Fibroblast of skin of right quadriceps (primary cell): ENCODE measurements at places on chromosomes 1 and 21.

DNA sequence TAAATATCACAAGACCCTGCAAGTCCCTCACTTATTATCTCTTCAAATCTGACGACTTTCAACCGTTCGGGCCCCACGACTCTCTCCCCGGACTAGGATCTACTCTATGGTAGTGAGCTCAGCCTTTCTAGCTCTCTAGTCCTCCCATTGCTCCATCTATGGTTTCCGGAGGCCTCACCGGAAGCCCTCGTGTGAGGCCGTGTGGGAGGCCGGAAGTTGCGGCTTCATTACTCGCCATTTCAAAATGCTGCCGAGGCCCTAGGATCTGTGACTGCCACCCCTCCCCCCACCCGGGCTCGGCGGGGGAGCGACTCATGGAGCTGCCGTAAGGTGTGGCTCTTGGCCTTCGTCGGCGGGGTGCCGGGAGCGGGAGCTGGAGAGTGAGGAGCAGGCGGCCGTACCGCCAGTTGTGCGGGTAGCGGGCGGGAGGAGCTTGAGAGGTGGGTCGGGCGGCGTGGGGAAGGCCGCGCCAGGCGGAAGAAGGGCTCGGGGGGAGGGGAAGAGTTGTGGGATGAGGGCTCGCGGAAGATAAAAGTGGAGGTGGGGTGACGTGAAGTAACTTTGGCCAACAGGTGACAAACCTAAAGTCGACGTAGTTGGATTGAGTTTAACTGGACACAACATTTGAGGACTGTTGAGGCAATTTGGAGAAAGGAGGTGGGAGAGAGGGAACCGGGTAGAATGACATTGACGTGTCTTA lies at the start of gene MDM4:
Gene MDM4, plus strand, starts transcription at position 227 of the 700 bp plus-strand sequence. CDS start 9,113 bp downstream, outside the sequence.
- peak; percentile 98 for DNase-seq

GRCh38 chr1:51558375-51558924 lies 39.4 kb upstream of the EPS15 start:
- DNase-seq, result peak; percentile 54

GRCh38 chr1:174070614-174071013 lies 48.5 kb upstream of the RC3H1 start:
- DNase-seq, result no peak

GRCh38 chr1:226135709-226136108 lies 50.8 kb downstream of the ACBD3 start:
- no peak for DNase-seq

DNA sequence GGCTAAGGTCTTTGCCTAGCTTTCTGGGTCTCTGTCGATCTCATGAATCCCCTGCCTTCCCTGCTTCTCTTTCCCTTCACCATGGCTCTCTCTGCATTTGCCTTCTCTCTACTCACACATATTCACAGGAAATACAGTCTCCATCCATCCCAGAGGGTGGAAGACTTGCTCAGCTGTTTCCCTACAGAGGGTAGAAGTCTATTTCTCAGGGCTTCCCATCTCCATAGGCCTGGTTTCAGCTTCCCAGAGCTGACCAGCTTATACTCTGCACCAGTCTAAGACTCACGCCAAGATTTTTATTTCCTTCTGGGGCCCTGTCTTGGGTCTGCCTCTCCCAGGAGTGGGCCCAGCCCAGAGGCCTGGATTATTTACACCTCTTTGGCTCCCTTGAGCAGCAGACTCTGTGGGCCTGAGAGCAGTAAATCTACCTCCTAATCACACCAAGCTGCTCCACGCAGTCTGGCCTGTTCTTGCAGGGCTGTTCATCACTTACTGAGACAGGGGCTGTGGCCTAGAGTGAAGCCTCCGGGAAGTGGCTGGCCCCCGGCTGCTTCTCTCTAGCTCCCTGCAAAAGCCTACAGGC lies 102.5 kb downstream of the PLXNA2 start:
- peak; percentile 57 for DNase-seq

- DNase-seq, result no peak
Observed at GRCh38 chr1:232249339-232249738, 380.6 kb downstream of the SIPA1L2 start.

DNA sequence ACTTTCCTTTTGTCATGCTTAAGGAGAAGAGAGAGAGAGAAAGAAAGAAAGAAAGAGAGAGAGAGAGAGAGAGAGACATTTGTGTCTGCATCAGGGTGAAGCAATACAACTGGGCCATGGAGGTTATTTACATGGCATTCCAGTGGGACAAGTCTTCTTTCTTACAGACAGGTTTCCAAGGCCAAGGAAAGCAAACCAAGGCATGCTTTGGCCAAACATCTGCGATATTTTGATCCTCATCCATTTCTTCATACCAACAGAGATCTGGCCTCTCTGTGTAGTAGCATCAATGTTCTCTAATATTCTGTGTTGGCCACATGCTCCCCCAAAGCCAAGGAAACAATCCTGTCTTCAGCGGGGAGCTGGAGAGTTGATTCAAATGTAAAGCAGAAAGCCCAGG lies 292.1 kb downstream of the SETD4 start:
- no peak for DNase-seq

GRCh38 chr1:82499022-82499421 lies 698.3 kb downstream of the ADGRL2 start:
- no peak for DNase-seq

GRCh38 chr1:193325042-193325441 lies 138.6 kb upstream of the B3GALT2 start:
- no peak for DNase-seq

DNA sequence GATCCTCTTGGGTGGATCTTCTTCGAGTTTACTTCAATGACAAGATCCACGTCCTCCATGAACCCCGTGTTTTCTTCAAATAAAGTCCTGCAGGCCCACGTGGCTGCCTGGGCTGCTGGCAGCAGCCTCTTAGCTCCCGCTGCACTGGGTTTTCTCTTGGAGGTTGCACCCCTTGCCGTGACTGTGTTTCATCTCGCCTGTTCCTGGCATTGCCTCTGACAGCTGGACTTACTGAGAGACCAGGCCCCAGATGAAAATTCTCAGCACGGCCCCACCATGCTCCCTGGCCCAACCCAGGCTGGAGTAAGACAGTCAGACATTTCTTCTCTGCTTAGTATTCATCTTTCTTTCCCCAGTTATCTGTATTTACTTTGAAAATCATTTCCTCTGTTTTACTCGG lies 274.8 kb upstream of the RUNX1 start:
- DNase-seq, result no peak

DNA sequence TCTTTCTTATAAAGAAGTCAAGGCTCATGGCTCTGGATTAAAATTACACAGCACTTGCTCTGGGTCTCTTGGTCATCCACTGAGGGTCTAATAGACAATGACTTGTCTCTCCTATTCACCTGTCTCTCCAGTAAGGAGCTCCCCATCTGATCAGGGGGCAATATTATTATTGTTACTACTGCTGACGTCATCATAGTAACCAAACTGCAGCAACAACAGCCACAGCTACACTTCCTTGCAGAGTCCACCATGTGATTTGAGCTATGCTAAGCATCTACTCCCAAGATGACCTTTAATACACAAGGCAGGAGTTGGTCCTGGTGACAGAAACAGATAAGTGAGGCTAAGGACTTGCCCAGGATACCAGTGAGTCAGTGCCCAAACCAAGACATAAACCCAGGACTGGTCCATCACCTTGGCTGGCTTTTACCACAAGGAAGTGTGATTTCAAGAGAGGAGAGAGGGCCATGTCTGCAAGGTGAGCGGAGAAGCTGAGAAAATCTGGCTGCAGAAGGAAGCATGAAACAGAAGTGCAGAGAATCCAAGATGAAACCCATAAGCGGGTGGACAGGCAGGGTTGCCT lies 602.5 kb downstream of the PTPRU start:
- no peak for DNase-seq

DNA sequence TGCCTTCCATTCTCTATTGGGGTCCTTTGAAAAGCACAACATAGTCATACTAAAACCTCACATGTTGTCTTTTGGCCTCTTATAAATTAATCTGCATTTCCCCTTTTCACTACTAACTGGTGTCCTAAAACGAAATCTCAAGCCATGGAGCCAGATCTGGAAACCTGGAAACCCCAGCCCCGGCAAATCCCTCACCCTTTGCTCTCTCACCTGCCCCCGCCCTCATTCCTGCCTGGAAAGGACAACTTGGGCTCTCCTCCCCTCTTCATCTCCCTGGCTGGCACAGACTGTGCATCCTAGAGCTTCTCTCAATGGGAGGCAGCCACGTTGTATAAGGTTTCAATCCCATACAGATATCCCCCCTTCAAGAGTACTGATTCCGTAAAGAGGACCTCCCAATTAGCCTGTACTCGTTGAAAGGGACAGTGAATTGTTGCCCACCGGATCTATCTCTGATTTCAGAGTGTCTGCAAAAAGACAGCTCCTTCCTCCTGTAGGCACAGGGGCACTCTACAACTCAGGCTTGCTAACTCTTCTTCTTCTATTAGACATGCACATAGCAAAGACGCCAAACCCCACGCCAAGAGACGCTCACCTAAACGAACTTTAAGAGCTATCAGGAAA lies 1.4 kb downstream of the DUSP10 start:
- DNase-seq, result peak; percentile 14

GRCh38 chr21:46457801-46458314 lies 833 bp upstream of the DIP2A start:
- DNase-seq, result peak; percentile 35

- DNase-seq, result peak; percentile 36
Observed at GRCh38 chr1:33338048-33338439, 17.1 kb upstream of the A3GALT2 start.

DNA sequence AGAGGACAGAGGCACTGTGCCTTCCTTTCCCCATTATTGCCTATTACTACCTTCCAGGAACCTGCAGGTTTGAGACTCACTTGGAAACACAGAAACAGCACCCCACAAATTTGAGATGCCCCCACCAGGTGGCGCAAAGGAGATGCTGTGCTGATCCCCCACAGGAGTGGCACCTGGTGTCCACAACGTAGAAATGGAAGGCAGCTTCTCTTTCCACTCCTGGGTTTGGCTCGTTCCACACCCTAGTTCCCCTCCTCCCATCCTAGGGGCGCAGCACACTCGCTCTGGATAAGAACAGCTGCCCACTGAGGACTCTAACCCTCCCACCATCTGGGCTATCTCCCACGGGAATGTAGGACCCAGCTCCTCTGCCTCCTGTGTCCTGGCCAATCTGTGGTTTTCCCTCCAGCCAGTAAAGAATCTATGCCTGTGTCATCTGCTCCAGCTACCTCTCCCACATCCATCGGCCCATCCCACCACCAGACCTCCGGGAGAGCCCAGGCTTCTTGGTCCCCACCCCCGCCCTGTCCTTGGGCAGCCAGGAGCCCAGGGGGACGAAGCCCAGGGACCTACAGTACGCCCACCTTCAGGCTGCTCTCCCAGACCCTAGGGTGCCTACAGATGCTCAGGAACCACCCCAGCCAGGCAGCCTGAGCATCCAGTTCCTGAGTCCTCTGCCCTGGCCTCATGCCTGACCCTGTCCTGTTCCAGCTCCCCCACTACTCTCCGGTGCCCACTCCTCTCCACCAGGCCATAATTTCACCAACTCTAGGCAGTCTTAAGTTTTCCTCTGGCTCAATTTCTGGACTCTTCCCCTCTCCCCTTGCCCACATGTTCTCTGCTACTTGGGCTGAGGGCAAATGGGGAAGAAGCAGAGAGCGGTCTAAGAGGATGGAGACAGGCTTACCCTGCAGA lies 549 bp downstream of the THBS3 start:
- DNase-seq, result peak; percentile 78

- no peak for DNase-seq
Observed at GRCh38 chr1:184520336-184520735, 133.5 kb downstream of the C1orf21 start.

- no peak for DNase-seq
Observed at GRCh38 chr1:203467550-203467921, 8.1 kb upstream of the PRELP start.

DNA sequence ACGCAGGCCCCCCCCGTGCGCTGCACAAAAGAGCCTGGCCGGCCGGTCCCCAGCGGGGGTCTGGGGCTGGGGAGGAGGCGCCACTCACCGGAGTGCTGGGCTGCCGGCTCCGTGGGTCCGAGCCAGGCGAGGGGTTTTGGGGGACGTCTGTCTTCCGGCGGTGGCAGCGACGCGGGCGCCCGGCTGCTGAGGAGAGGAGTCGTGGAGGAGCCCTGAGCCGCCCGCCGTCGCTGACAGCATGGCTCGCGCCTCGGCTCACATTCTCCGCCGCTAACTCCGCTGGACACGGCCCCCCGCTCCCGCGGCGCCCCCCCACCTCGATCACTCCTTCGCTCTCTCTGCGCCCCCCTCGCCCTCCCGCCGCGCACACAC lies 649 bp downstream of the AHDC1 start:
- DNase-seq, result no peak

GRCh38 chr1:223731133-223731770 lies 18.9 kb downstream of the CAPN2 start:
- peak; percentile 76 for DNase-seq

DNA sequence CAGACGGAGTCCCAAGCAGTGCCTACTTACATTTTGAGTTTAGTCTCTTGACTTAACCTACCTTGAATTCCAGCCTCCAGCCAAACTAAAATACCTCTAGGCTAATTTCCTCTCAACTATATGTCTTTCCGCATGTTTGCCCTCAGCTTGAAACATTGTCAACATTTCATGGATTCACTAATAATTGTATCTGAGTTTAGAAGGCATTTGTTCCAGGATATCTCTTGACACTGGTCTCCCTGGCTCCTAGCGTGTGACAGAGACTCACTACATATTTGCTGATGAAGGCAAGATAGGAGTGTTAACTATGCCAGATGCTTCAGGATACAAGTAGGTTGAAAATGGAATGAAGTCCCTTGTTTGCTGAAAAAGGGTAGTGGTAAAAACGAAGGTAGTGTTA lies 136.1 kb downstream of the GREM2 start:
- no peak for DNase-seq

- DNase-seq, result no peak
Observed at GRCh38 chr1:245692318-245692717, 537.5 kb downstream of the KIF26B start.

- no peak for DNase-seq
Observed at GRCh38 chr21:26064506-26064905, 106.1 kb downstream of the APP start.

DNA sequence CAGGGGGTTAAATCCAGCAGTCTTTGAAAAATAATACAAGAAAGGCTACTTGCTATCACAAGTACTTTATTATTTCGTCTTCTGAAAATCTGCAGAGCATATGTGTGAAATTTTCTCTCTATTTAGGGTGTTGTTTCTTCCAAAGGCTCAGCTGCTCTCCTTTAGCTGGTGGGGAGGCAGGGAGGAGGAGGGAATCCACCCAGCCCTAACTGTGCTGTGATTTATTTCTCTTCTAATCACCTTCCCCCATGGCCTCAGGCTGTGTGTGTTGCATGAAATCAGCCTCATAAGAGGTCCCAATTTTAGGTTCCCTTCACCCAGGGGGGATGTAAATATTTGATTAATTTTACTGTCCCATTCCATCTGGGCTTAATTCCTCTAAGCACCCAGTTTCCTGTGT lies 77.6 kb upstream of the PGBD5 start:
- no peak for DNase-seq
